Stimulated activated CD4-positive, alpha-beta T cell treated with anti-CD3 and anti-CD28 coated beads, Interleukin-12 subunit alpha, Interleukin-12 subunit beta, amount 100 ng/mL, for 48 hours (primary cell): ENCODE measurements at places on chromosomes 1 and 21.

GRCh38 chr1:199646761-199647160, 380.7 kb upstream of the NR5A2 start:
- no peak for DNase-seq

DNA sequence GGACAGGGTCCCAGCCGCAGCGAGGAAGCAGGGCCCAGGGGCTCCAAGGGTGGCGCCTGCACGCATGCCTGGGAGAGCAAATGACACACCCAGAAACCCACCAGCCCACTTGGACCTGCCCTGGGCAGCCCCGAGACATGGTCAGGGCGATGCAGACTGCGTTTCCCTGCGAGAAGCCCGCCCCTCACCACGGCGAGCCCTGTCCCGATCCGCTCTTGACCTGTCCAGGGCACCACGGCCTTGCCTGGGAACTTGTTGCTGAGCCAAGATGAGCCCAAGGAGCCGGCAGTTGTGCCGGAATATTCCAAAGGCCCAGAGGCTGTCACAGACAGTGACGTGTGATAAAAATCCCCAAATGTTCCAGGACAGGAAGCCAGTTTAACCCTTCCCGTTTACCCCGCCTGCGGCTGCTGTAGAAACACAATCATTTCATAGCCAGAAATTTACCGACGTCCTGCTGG, 78.1 kb downstream of the SIK1 start:
- no peak for DNase-seq

- DNase-seq, result no peak
These were observed 2.8 kb upstream of the TTC22 start for GRCh38 chr1:54803761-54804470.

- DNase-seq, result peak; percentile 90
These were observed 5.7 kb downstream of the KRTCAP2 start for GRCh38 chr1:155167166-155168104.

DNA sequence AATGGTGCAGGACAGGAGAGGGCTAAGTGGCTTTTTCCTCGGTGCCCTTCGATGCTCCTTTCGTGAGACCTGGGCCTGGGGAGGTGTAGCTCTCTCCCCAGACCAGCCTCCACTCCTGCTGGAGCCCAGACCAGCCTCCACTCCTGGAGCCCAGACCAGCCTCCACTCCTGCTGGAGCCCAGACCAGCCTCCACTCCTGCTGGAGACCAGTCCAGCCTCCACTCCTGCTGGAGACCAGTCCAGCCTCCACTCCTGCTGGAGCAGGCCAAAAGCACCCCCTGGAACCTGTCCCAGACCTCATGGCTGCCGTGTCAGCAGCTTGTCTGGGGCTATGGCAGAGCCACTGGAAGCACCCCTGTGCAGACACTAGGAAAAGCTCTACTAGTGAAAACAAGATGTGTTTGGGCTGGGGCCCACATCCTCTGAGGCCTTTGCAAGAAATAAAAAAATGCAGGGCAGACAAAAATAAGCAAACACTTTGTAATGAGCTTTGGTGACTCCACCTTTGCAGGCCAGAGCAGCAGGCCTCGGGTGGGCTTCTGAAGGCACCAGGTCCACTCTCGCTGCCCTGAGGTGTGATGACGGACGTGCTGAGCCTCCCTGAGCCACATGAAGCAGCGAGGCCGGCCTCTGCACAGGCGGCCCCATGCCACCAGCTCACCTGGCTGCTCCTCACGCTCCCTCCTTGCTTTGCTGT, 116.0 kb upstream of the IFFO2 start:
- no peak for DNase-seq

DNA sequence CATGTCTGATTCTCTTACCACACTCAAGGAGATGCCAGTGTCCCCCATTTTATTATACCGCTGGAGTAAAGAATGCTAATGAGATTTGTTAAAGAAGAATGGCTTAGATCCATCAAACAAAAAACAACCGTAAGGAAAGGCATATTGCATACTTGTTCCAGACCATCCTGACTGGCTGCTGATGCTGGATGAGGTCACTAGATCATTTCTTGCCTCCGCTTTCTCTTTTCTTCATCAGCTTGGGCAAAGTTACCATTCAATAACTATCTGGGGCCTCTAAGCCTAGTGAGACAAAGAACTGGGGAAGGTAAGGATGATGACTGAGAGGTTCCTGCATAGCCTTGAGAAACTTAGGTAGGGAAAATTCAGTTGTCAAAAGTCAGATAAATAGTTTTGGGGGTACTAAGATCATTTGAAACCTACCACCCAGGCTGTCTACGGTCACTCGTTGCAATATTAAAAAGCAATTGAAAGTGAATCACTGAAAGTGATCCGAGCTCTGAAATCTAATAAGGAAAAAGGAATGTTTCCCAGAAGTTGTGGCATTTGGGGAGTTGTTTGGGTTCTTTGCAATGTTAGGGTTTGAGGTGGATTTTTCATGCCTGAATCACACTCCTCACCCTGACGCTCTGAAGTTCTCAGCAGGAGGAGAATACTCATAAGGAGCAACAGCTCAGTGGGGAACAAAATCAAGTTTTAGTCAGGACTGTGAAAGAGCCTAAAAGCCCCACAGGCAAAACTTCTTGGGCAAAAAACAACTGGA, 176.8 kb downstream of the HHIPL2 start:
- no peak for DNase-seq

DNA sequence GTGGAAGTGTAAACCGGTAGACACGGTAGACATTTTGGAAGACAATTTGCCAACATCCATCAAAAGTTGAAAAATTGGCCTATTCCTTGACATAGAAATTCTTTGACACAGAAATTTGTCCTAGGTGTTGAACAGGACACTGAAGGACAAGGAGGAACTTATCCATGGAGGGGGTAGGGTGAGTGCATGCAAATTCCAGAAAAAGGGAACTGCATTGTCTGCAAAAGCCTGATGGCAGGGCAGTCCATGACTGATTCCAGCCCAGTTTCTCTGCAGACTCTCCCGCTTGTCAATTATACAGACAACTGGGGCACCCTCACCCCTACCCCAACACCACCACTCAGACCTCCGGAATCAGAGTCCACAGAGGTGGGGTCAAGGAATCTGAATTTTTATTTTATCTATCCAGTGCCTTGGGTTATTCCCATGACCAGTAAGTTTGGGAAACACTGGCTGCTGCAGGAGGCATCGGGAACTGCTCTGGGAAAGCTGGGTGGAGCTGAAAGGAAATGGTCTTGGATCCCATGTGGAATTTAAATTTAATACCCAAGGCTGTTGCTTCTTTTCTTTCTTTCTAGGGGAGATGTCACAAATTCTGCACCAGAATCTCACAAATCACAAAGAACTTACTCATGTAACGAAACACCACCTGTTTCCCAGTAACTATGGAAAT, 103.3 kb upstream of the SLC45A1 start:
- DNase-seq, result no peak

DNA sequence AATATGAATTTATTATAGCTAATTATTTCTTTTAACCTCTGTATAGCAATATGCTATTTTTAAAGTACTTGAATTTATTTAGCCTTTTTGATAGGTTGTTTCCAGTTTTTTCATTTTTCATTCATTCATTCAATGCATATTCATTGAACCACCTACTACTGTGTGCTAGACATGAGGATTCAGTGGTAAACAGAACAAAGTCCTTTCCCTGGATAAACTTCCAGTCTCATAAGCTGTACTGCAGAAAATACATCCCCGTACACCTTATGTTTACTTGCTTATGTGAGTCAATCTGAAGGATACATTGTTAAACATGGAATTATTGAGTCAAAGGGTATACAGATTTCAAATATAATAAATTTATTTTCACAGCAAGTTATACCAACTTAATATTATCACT, 21.9 kb downstream of the AGL start:
- no peak for DNase-seq

- DNase-seq, result peak; percentile 14
These were observed 124.5 kb downstream of the ZNF648 start for GRCh38 chr1:181936768-181937581.

DNA sequence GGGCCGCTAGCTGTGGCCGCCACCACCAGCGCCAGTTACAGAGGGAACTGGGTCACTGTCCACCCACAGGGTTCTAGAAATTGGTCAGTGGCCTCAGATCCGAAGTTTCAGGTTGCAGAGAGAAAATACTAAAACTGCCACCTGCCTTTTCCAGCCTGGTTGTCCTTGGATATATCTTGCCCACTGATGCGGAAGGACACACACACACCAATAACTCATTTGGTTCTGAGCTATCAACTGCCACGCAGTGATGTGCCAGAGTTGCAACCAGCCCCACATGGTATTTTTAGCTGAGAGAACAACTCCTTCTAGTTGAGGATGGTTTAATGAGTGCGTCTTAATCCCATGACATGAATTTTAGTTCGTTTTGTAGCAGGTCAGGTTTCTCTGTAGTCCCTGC, 68.1 kb downstream of the SH3BGR start:
- DNase-seq, result no peak

DNA sequence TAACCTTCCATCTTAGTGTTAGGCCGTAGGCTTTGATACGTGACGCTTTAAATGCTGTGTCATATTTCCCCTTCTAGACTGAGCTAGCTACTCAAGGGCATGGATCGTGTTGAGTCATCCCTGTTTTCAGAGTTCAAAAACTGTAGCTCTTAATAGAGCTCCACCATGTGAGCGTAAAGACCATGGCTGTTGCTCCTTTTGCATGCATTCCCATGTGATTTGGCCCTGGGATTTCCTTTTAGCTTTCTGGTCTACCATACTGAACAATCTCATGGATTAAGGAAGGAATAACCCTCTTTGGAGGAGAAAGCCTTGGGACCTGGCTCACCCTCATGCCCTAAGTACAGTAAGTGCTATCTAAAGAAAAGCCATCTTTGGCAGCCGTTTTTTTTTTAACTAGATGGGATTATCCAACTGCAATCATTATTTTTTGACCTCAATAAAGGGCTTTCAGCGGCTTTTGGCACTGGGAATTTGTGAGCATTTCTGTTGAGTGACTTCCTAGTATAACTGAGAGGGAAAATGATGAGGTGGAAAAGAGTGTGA, 76.6 kb downstream of the PLPP3 start:
- no peak for DNase-seq

- no peak for DNase-seq
These were observed 120.7 kb upstream of the TMPRSS15 start for GRCh38 chr21:18524097-18524880.

- DNase-seq, result no peak
These were observed 893.4 kb upstream of the ADGRL4 start for GRCh38 chr1:79899914-79900313.

- DNase-seq, result no peak
These were observed 7.1 kb upstream of the ATP13A2 start for GRCh38 chr1:17018849-17019248.

DNA sequence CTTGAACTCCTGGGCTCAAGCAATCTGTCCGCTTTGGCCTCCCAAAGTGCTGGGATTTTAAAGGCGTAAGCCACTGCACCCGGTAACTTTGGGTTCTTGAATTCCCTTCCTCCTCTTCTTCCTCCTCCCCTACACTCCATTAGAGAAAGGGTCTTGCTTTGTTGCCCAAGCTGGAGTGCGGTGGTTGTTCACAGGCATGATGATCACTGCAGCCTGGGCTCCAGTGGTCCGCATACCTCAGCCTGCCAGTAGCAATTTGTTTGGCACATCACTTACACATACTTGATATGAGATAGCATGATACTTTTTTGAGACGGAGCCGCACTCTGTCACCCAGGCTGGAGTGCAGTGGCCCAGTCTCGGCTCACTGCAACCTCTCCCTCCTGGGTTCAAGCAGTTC, 2.2 kb downstream of the DEGS1 start:
- DNase-seq, result no peak

- no peak for DNase-seq
These were observed 13.0 kb downstream of the SLC19A2 start for GRCh38 chr1:169472738-169473137.

GRCh38 chr1:36068866-36069265, 15.0 kb upstream of the TEKT2 start:
- DNase-seq, result no peak

GRCh38 chr1:12113433-12114339, 50.6 kb downstream of the TNFRSF8 start:
- no peak for DNase-seq

DNA sequence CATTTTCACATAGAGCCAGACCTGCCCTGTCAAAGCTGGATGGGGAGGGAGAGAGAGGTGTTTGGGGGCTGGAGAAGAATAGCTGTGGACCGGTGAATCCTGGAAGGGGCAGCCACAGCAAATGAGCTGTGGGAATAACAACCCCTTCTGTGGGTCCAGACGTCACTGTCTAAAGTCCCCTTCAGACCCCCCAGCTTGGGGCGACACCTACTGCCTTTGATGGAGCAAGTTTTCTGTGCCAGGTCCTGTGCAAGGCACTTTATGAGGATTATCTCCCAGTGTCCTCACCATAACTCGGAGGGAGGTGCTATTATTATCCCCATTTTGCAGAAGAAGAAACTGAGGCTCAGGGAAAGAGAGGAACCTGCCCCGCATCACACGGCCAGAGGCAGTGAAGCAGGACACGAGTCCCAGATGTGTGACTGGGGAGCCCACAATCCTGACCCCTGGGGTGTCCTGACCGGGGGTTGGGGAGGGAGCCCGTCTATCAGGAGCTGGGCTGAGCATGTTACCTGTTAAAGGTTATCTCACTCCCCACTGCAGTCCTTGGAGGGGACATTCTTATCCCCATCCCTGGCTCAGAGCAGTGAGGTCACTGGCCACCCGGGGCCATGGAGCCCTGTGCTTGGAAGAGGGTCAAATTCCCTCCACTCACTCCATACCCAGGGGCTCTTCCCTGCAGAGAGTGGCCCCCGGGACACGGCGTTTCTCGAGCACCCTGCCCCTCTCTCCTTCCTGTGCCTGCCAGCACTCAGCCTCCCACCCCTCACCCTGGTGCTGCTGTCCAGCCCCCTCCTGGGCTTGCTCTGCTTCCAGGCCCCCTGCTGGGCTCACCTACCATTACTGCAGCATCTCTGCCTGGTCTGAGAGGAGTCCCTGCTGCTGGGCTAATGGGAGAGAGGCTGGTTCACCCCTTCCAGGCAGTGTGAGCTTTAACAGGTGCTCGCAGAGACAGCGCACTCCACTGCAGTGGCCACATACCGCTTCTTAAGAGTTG, 132.9 kb downstream of the PTPRU start:
- no peak for DNase-seq

GRCh38 chr1:158058237-158058985, 65.0 kb downstream of the KIRREL1 start:
- no peak for DNase-seq
